ENCODE measurements at places on chromosomes 3 and 15.

- peak; percentile 94 for DNase-seq
Observed at GRCh38 chr15:63019511-63020109, 22.9 kb upstream of the TPM1 start.

- no peak for DNase-seq
Observed at GRCh38 chr15:40265875-40266274, 17.0 kb downstream of the ANKRD63 start.

DNA sequence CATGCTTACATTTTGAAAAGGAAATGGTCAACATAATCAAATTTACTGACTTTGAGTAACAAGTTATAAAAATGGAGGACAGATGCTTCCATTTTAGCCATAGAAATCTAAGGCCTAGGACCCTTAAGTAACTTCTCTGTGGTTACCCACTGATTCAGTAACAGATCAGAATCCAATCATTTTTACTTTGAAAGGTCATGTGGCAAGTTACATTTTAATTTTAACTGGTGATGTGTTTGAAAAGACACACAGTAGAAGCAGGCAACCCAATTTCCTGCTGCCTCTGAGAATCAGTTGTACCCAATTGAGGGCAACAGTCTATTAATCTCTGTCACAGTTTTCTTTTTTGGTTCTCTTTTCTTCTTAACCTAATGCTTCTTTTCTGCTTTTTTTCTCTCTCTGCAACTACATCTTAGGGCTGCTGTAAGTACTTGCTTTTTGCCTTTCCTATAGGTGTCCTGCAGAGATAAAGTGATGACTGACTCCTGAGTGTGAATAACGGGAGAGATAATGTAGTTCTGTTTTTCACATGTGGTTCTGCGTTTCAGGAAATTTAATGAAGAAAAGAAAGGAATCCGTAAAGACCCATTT is 3.3 kb downstream of the ZWILCH start:
- no peak for DNase-seq

GRCh38 chr15:96230526-96231181 is 99.8 kb upstream of the NR2F2 start:
- peak; percentile 36 for DNase-seq

DNA sequence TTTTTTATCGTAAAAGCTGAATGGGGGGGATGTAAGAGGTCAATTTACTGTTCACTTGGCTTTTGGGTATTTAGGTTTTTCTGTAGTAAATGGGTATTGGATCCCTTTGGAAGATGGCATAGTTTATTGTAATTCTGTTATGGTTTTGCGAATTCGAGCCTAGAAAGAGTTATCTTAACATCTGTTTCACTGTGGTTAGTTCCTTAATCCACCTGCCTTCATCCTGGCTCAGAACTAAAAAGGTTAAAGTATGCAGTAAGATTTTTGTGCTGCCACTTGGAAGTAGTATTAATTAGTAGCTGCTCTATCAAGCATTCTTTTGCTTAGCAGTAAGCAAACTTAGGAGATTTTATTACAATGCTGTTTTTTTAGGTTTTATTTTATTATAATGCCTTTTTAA is 62.4 kb downstream of the ARIH1 start:
- DNase-seq, result no peak

- DNase-seq, result no peak
Observed at GRCh38 chr3:175839366-175840005, 980.4 kb downstream of the NAALADL2 start.

DNA sequence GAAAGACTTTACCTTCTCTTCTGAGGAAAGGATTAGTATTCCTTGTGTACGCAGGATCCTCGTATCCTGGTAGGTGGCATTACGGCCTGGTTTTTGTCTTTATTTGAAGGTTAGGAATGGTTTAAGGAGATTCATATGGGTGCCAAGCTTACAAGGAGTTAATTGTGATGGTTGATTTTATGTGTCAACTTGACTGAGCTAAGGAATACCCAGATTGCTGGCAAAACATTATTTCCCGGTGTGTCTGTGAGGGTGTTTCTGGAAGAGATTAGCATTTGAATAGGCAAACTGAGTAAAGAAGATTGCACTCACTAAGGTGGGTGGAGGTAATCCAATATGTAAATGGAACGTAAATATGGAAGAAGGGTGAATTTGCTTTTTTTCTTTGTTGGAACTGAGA is 44.4 kb upstream of the ABI3BP start:
- DNase-seq, result no peak

GRCh38 chr3:13051066-13051465 is 22.2 kb downstream of the IQSEC1 start:
- DNase-seq, result no peak

DNA sequence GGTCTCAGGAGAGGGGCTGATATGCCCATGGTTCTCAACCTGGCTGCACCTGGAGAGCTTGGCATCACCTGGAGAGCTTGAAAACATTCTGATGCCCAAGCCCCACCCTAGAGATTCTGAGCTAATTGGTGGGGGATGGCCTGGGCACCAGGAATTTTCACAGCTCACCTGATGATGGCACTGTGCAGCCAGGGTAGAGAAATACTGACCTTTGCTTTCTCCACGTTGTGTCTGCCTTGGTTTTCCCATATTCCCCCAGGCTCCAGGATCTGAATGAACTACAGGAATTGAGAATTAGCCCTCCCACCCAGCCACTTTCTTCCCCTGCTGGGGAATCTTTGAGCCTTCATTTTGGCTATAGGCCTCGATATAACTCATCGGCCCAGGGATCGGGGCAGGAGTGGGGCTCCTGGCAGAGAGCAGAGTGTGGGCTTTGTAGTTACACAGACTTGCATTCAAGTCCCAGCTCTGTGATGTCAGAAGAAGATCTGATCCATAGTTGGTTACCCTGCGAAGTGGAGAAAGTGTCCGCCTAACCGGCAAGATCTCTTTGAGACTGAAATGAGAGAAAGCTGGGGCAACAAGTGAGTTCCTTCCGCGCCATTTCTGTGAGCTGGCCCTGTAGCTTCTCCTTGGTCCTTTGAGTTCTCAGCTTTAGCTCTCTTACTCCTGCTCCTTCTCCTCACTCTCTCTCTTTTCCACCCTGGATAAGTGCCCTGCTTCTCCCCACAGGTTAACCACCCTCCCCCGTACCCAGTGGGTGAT is 33.1 kb upstream of the UBE2Q2 start:
- peak; percentile 31 for DNase-seq

- peak; percentile 52 for DNase-seq
Observed at GRCh38 chr15:72306211-72306785, 13.7 kb downstream of the CELF6 start.

DNA sequence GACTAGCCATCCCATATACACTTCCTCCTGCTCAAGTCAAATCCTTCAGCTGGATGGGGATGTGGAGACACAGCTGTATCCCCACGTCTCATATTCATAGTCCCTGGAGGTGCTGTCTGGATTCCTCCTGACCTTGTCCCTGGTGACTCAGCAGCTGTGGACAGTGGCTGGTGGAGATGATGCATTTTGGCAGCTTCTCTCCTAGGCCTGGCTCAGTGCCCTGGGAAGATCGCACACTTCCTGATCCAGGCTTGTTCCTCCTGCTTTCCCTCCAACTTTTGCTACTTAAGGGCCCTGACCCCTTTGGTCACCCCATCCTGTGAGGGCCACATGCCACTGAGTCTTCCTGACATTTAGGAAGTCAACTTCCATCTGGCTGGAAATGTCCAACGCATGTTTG is 44.4 kb downstream of the ADAMTSL3 start:
- peak; percentile 85 for DNase-seq

- DNase-seq, result no peak
Observed at GRCh38 chr15:90594301-90594738, 64.6 kb downstream of the CRTC3 start.

DNA sequence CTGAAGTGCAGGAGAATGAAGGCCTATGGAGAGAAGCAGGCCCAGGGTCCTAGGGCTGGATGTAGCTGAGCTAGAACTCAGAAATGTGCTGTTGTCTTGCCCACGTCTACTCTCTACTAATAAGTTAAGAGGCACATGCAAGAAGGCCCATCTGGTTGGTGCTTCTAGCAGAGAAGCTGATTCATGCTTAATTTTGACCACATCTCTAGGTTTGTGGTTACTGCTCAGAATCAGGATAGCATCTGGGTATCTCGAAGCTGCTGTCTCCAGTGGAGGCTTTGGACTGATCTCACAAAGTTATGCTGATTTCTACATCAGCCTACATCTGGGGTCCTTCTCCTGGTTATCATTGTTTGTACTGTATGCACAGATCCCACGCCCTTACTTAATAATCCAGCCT is 87.3 kb downstream of the CACNA1D start:
- DNase-seq, result peak; percentile 21

Measured in fibroblast of skin of right biceps (primary cell).